ENCODE measurements at places on chromosomes 1 and 21. TPM values are rescaled to one million over a fixed set of nuclear protein-coding genes. Genes with fewer than 3 reads are reported as not detected.

DNA sequence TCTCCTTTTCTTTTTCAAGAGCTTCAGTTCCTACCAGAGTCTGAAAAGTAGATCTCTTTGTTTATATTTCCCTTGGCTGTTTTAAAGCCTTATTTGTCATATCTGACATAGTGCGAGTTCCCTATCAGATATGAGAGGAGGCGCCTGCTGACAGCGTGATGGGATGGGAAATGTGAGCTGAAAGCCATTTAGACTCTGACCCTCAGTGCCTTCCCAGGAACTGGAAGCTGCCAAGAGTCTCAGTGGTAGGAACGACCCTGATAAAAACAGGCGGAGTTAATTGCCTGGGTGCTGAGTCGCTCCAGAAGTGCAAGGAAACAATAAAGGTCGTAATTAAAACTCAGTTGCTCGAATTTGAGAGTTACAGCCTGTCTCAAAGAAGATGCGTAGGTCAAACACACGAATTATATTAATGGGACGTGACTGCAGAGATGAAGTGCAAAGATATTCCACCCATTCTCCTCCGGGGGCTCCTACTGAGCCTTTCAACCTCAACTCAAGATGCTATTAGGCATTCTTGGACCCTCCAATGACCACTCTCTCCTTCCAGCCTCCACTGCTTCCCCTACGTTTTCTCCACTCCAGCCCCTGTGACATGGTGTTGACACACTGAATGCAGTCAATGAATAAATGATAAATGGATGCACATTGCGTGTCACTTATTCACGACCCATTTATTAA is 84.6 kb downstream of the KAZN start:
- DNase-seq = no peak

DNA sequence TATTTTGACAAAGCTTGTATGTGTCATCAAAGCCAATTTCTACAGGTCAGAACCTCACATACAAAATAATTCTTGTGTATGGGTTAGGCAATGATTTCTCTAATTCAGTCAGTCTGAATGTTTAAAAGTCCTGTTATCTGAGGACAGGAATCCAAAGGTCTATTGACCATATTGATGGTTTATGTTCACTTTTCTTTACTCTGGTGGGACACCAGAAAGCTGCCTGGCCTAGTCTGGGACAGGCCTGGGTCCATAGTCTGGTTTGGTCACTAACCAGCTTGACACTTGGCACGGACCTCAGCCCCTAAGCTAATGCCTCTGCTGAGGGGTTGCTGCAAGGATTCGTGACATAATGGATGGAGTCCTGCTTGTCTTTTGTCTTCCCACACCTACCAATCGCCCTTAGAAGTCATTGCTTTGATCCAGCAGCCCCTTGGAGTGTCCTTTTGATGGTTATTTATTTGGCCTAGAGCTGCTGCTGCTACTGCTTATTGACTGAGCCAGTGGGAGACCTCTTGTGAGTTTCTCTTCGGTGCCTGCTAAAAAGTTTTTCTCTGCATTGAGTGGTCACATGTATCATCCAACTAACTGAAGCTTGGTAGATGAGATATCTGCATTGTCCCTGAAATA is 15.7 kb downstream of the IFNAR2 start:
- no peak for DNase-seq

DNA sequence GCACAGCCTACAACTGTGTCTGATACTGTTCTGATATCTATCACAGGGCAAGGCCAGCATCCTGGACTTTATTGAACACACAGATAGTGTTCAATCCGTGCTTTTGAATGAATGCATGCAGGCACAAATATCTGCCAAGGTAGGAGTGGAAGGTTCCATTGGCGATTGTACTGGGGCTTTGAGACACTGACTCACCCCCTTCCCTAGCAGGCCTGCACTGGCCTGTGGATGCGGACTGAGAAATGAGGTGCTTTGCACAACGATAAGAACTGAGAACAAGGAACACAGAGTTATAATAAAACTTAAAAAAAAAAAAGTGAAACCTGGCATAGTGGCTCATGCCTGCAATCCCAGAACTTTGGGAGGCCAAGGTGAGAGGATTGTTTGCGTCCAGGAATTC is 62.4 kb upstream of the NGF start:
- DNase-seq = peak; percentile 83

DNA sequence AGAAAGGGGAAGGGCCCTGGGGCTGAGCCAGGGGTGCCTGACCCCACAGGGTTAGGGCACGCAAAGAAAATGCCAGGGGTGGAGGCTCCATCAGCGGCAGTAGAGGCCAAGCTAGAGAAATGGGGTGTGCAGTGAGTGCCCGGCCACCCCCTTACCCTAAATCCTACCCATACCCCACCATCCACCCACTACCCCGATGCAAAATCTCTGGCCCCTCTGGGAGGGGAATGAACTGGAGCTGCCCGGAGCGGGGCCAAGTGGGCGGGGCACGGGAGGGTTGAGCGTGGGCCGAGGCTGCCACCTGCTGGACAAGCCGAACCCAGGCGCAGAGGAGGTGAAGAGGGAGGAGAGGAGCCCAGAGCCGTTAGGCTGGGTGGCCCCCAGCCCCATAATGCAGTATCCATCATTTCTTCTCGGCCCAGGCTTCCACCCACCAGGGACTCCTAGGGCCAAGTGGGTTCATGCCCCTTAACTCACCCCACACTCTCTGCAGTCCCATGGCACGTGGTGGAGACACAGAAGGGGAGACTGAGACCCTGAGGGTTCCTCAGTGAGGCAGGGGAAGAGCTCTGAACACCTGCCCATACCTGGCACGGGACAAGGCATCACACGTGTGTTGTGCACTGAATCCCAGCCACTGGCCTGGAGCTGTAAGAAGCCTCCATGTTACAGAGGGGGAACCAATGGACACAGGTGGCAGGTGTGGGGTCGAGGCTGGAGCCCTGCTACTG is 1.4 kb upstream of the C1QC start:
- no peak for DNase-seq

DNA sequence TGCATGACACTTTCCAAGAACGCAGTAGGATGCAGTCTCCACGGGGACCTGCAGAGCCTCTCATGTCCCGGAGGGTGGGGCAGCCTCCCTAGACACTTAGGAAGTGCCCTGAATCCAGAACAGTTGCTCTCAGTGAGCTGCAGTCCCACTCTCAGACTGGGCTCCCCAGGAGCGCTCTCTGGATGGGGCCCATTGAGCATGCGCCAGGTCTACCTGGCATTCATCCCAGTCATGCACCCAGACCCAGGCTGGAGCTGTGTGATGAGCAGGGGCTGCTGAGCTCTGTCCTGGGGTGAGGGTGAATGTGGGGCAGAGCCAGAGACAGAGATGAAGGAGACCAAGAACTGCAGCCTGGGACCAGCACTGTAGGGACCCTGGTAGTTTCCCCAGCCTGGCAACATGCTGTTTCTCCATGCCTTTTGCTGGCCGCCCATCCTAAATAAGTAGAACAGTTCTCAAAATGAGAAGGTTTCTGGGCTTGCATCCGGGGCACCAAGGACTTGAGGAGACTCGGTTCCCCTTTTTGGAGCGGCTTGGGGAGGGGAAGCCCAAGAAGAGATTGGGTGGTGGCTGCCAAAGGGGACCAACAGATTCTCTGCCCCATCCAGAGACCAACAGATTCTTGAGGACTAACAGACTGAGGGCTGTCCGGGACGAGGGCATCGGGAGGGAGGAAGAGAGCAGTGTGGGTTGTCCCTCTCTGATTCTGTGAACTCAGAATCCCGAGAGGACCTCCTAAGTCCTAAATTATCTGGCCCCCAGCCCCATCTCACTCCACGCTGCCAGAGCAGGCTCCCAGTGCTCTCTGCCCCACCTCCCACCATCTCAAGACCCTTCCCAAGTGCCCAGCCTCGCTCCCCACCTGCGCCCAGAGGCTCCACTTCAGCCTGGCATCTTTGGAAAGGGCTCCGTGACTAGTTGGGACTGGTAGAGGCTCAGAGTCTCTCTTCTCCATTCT is 1.0 kb upstream of the PGLYRP4 start:
- DNase-seq = no peak

DNA sequence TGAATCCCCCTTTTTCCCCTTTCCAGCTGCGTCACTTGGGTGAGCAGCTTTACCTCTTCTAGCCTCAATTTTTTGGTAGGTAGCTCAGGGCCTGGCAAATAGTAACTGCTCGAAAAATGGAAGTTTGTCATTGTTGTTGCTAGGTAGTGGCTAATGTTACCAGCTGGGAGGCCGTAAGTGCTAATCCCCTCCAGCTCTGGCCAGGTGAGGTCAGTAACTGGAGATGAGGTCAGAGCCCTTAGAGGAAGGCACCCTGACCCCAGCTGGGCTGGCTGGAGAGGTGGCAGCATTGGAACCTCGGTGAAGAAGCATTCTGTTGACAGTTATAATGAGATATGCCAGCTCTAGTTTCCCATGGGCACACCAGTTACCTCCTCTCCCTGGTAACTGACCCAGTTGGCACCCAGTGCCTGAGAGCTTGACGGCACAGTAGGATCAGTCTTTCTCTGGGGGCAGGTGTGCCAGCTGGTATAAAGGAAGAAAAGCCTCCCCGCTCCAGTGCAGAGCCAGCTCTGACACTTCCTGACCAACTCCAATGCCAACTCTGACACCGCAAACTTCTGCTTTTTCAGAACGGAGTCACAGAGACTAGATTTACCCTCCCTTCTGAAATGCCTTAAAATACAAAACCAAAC is 35.0 kb upstream of the SLC2A1 start:
- DNase-seq = no peak

GRCh38 chr1:79105500-79105899 is 99.0 kb upstream of the ADGRL4 start:
- DNase-seq = peak; percentile 98

GRCh38 chr1:61221642-61222041 is 139.3 kb downstream of the NFIA start:
- DNase-seq = no peak

- DNase-seq = no peak
These were observed at the start of gene C1orf56 for GRCh38 chr1:151047591-151047924. TSS of gene C1orf56 (plus strand) at chr1:151047751. CDS start at chr1:151047848, 97 bp downstream.

- no peak for DNase-seq
These were observed 5.0 kb downstream of the ADGRL2 start for GRCh38 chr1:81805537-81806431.

DNA sequence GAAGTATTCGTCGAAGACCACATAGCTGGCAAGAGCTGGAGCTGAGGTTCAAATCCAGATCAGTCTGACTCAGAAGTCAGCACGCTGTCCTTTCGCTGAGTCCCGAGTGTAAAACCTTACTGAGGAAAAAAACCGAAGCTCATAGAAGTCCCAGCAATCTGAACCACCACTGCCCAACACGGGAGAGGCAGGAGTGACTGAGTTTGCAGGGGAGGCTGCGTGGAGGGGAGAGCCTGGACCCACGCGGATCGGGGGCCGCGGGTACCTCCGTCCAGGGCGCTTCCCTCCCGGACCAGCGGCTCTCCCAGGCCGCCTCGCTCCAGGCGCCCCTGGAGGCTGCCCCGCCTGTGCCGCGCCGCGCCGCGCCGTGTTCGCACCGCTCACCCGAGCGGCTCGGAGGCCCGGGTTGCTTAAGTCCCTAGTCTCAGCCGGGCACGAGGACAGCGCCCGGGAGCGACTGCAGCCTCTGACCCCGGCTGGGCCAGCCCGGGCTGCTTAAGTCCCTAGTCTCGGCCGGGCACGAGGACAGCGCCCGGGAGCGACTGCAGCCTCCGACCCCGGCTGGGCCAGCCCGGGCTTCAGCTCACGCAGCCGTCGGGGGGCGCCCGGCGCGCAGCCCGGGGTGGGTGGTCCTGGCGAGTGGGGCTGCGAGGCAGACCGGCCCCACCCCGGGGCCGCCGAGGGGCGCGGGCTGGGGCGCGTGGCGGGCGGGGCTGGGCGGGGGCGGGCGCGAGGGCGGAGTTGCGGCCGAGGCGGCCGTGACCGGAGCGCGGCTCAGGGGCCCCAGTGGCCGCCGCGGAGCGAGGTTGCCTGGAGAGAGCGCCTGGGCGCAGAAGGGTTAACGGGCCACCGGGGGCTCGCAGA is at the start of gene ADAMTSL4:
TSS of gene ADAMTSL4 (plus strand) at position 777 of the 864 bp plus-strand sequence. CDS start 2,881 bp downstream, outside the sequence.
- peak; percentile 56 for DNase-seq

- peak; percentile 68 for DNase-seq
These were observed 14.0 kb upstream of the AIM2 start for GRCh38 chr1:159090286-159091179.

DNA sequence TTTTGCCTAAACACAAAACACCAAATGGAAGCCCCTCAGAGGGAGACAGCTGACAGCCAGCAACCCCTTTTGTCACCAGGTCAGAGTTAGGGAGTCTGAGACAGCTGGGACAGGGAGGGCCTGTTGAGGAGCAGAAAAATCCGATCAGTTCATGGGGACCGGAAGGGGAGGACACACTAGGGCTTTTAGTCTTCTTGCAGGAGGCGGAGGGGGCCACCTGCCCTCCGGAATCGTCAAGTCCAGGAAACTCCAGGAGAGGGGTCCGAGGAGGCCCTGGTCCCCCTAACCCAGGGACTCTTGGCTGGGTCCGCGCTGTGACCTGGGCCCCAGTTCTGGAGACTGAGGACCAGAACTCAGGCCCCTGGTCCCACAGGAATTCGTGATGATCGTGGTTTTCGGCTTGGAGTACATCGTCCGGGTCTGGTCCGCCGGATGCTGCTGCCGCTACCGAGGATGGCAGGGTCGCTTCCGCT is 34.2 kb downstream of the KCNQ4 start:
- no peak for DNase-seq

- no peak for DNase-seq
These were observed 19.3 kb upstream of the LSS start for GRCh38 chr21:46247699-46248421.

DNA sequence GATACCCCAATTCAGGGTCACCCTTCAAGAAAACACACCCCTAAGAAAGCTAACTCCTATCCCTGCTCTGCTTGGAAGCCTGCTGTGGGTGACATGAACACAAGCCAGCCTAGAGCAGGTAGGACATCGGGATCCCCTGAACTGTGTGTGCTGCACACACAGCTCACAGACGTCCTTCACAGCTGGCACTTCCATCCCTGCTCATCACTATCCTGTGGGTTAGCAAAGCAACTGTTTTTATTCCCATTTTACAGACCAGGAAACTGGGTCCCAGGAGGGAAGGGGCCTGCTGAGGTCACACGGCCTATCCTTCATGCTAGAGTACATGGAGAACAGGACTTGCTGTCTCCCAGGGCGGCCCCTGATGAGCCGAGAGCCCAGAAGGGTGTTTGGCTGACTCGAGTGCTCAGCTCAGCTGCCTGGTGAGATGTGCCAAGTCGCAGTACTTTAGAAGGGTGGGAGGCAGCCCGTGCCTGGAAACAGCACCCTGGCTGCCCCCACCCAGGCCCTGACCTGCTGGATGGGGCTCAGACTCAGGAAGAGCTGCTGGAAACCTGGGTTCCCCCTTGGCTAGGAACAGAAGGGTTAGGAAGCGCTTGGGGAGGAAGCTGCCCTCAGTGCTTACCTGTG is 28.3 kb upstream of the BTG2 start:
- DNase-seq = no peak

GRCh38 chr1:246988316-246988715 is 19.5 kb downstream of the ZNF695 start:
- no peak for DNase-seq

Gene MPL
- not detected for total RNA-seq

Gene UBE2J2
- 55.3 TPM for total RNA-seq
